ENCODE measurements at places on chromosomes 12 and 14.

GRCh38 chr12:49094975-49095365, 369 bp upstream of the DHH start:
- no peak for DNase-seq

DNA sequence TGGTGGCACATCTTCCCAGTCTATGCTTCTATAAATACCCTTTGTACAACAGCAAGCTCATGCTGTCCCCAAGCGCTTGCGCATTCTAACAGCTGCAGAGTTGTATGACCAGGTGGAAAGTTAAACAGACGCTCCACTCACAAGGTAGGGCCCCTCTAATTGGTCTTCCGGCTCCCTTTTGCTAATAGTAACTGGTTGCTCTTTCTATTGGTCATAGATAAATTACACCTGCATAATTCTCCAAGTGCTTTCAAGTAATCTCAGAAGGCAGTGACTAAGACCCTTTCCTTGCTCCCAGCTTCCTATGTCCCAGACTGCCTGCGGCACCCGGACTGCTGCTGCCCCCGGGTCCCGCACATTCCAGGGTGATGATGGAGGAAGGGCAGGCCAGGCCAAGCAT, 6.1 kb upstream of the TSPAN9 start:
- peak; percentile 84 for DNase-seq

DNA sequence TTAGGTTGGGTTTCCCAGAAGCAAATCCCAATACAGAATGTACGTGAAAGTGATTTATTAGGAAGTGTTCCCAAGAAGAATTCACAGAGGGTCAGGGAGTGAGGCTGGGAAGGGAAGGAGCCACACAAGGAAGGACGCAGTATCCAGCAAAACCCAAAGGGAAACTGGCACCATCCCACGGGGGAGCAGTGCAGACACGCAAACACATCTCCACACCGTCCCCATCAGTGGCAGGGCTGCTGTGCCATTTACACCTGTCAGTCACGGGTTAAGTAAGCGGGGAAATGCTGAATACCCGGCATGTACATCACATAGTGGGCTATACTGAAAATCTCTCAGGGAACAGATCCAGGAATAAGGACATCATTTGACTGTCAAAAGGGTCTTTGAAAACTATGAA, 93.9 kb downstream of the SLC38A1 start:
- no peak for DNase-seq

- no peak for DNase-seq
Observed at GRCh38 chr12:3219233-3219632, 142.1 kb downstream of the TSPAN9 start.

GRCh38 chr12:128909653-128910052, 56.4 kb downstream of the GLT1D1 start:
- no peak for DNase-seq

DNA sequence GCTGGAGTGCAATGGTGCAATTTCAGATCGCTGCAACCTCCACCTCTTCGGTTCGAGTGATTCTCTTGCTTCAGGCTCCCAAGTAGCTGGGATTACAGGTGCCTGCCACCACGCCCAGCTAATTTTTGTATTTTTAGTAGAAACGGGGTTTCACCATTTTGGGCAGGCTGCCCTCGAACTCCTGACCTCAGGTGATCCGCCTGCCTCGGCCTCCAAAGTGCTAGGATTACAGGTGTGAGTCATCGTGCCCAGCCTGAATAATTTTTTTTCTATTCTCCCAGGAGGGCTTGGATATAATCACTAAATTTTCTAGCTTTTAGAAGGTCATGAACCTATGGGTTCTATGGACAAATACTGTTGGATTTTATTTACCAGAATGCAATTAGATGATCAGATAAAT, 44.7 kb upstream of the GNPNAT1 start:
- DNase-seq = no peak

- no peak for DNase-seq
Observed at GRCh38 chr14:78090864-78091263, 79.3 kb upstream of the NRXN3 start.

DNA sequence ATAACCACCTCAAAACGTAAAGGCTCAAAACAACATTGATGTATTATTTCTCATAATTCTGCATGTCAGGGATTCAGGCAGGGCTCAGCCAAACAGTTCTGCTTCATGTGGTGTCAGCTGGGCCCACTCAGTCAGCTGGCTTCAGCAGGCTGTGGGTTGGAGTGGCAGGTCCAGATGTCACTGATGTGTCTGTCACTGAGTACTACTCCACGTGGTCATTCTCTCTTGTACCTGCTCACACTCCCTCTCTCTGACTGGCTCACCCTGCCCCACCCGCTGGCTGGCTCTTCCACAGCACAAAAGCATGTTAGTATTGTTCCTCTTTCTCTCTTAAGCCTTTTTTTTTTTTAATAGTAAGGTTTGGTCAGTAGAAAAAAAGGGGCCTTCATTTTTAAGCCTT, 182.4 kb downstream of the DICER1 start:
- no peak for DNase-seq

DNA sequence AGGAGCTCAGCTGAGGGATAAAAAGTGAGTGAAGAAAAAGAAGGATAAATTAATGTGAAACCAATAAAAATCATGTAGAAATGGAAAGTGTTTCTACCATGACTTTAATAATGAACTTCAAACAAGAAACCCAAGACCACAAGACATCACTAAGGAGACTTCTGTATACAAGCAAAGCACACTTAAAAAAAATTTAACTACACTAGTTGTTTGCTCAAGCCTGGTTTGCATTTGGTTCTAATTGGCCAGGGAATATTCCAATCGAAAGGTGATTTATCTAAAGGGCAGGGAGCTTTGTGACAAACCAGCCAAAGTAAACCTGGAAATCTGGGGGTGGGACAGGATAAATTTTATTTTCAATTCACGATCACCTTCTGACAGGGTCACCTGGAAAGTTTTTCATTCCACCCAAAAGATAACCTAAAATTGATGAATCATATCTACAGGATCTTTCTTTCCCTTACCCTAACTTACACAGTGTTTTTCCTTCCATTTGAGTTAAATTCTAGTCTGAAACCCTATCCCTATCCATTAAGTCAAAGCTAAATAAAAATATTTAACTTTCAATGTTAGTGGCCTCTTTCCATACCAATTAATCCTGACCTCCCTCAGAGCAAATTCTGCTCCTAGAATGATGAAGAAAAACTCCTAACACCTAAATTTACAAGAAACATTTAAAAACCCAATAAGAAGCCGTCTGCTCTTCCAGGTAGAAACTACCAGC, 2.6 kb downstream of the EGLN3 start:
- no peak for DNase-seq

DNA sequence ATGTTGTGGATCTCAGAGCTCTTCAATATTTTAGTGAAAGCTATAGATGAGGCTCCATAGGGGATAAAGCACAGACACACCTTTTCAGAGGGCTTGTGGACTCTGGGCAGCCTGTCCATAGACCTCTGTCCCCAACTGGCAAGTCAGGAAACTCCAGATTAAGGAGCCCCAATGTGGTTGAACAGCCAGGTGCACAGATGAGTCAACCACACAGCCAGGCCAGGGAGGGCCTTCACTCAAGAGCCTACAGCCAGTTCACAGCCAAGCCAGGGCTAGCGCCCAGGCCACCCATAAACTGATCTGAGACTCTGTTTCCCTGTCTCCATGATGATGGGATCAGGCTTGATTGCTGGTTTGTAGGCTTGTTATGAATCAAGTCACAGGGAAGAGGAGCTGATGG, 1.0 kb upstream of the BDKRB2 start:
- DNase-seq = no peak

- DNase-seq = no peak
Observed at GRCh38 chr12:110561471-110562201, 21.5 kb downstream of the PPTC7 start.

DNA sequence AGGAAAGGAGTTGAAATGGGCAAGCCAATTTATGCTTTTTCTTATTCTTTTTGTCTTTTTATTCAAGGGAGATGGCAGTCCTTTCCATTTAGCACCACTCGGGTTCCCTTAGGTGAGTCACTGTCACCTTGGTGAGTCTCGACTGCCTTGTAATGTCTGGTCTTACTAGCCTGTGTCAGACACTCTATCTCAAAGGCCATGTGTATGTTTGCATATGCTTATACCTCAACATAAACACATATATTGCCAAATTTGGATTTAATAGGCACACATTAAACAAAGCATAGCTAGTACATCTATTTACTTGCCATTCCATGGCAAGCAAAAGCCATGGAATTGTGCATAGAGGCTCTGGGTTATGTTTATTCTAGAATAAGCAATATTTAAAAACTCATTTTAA, 624.9 kb upstream of the FOXG1 start:
- no peak for DNase-seq

- DNase-seq = no peak
Observed at GRCh38 chr12:63814146-63814772, 30.2 kb upstream of the SRGAP1 start.

- no peak for DNase-seq
Observed at GRCh38 chr14:95472819-95473251, 43.6 kb downstream of the SYNE3 start.

All from NCI-H774 (cell line).